Heart left ventricle (tissue), 16 donors: ENCODE measurements at places on chromosomes 4 and X.

DNA sequence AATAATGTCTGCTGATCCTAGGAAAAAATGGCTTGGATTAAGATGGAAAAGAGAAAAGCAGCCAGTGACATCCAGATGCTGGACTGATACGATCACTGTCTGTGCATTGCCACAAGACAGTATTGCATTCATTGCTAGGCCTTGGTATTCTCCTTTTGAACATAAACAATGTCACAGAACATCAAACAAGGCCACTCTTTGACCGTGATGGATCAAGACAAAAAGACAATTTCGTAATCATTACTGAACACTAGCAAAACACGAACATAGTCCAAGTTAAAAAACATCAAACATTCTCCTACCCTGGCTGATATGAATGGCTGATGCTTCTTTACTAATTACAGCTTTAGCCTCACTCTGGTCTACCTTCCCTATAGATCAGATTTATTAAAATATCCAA, 374.1 kb upstream of the CXorf51B start:
- no peak for DNase-seq

DNA sequence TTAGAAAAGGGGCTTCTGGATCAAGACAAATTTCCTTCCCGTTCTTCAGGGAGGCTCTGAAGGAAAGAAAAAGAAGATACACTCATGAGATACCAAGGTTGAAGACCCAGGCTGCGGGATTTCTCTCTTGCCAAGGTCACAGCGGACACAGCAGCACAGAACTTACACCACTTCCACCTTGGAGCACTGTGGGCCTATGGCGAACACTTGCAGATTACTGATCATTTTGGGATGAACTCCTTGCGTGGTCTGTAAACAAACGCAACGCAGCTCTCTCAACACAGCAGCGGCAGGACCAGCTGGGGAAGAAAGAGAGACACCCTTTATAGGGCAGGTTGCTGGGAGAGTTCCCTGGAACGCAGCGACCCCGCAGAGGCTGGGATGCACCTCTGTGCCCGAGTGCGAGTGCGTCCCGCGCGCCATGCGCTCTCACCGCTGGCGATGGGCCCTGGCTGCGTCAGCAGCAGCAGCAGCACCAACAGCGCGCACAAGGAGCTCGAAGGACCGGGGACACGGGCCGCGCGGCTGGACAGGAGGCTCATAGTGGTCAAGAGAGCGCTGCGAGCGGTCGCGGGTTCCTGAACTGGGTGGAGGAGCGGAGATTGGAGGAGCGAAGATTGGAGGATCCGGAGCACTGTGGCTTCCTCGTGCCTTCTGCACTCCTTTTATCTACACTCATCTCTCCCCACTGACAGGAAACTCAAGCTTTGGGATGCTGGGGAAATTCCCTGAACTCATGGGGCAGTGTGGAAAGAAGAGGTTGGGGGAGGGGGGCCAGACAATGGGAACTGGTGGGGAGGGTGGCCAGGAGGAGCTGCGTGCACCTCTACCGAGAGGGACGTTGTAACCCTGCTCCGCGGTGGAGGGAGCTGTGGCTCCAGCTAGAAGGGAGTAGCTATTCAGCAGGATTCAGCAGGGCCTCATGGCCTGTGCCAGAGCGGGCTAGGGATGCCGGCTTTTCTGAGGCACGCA, at the start of gene CXCL5:
TSS of gene CXCL5 (minus strand) at position 638 of the 972 bp plus-strand sequence. CDS start at position 542, 96 bp downstream.
- peak; percentile 67 for DNase-seq

DNA sequence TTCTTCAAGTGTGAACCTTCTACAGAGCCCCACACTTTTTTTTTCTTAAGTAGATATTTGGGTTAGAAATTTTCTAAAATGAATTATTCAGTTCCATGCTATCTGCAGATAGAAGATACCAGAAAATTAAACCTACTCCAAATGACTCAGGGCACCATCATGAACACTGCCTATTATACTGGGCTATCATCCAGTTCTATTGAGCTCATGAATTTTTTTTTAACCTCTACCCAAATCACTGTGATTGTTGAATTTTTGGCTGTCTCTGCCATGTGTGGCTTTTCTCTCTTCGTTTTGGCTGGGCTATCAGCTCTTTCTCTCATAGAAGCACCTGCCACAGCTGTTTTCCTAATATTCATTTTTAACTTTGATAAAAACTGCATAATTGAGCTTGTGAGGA, 31.0 kb upstream of the SLC34A2 start:
- no peak for DNase-seq

- no peak for DNase-seq
These were observed 111.8 kb upstream of the MAP3K15 start for GRCh38 chrX:19627081-19627480.

DNA sequence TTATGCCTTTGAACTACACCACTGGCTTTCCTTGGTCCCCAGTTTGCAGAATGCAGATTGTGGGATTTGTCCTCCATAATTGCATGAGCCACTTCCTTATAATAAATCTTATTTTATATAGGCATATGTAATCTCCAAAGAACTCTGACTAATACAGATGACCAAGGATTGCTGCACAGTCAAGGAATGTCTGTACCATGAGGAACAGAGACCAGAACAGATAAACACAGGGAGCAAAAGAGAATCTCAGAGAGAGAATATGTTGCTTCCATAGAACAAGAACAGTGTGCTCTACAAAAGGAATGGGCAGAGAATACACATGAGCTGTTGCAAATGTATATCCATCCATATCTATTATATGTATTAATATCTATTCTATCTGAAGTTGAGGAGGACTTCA, 111.1 kb downstream of the ADRA2C start:
- no peak for DNase-seq

DNA sequence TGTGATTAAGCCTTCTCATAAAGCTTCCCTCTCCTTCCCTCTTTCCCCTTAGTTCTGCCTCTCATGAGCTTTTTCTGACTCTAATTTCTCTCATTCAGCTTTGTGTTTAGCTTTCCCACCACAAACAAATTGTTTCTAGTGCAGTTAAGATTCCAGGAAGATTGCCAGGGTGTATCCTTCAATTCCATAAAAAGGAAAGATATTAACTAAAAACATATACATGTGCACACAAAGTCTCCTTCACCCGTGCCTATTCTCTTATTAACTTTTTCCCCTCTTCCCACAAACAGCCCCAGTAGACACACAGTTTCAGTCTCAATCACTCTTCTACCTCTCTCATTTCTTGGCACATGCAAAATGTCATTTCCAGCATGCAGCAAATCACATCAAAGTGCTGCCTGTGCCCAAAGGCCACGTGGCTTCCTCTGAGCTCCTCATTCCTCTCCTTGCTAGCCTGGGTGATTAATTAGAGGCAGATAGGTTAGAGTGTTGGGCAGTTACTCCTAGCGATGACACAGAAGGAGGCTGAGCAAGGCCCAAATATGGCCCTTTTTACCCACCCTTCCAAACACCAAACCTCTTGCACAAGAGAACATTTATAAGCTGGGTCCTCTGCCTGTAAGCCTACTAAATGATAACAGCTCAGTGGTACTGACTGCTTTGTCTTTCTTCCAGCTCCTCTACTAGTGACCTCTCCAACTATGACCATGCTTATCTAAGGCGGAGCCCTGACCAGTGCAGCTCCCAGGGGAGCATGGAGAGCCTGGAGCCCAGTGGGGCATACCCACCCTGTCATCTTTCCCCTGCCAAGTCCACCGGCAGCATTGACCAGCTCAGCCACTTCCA, 159.6 kb downstream of the SOWAHB start:
- DNase-seq, result no peak

DNA sequence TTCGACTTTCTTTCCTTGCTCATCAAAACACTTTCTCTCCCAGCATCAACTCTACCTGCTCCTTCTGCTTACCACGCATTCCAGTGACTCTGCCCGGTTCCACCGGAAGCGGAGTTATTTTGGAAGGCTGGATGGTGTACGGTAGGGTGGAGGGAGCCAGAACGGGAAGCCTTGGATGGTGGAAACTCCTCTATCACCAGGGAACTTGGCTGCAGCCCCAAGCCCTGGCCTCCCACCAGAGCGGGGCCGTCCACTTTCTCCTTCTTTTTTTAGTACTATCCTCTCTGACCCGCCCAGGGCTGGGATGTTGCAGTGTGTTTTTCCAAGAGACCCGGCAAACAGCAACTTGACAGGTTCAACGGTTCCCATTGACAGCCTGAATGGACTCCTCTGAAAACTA, 27.6 kb downstream of the ADGRG2 start:
- peak; percentile 21 for DNase-seq

DNA sequence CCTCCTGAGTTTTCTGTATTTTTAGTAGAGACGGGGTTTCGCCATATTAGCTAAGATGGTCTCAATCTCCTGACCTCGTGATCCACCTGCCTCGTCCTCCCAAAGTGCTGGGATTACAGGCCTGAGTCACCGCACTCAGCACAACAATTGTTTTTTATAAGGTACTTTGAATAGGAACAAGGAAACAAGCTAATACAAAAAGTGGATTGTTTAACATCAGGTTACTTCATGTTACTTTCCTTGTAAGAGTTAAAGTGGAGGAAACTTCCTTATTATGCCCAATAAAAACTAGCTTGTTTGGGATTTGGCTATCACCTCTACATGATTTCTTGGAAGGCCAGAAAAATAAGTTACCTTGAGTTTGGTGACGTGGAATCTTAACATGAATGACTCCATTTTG, 698.7 kb downstream of the CCSER1 start:
- no peak for DNase-seq

DNA sequence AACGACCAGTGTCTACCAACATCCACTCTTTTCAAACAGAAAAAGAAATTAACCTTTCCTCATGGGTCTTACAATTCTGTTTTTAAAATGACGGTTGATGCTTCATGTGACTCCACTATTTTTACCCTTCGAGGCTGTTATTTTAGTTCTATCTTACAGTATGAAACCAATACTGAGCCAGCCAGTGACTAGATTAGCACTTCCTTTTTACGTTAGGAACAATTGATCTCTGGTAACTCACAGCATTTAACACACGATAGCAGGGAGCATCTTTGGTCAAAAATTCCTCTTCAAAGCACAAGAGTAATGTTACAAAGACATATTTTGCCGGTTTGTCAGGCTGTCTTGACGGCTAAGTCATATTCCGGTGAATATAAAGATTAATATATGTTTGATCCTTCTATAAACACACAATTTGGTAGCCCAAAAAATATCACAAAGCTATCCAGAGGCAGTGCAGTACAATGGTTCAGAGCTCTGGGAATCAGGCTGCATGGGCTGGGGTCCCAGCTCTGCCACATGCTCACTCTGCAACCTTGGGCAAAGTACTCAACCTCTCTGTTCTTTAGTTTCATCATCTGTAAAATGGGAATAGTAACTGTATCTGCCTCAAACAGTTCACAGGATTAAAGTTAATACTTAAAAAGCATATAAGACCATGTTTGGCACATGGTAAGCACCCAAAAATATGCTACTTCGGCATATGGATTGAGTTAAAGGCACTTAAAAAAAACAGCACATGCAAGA, 62.9 kb upstream of the TXK start:
- DNase-seq, result no peak

GRCh38 chr4:5878359-5878758, 14.5 kb downstream of the CRMP1 start:
- no peak for DNase-seq

DNA sequence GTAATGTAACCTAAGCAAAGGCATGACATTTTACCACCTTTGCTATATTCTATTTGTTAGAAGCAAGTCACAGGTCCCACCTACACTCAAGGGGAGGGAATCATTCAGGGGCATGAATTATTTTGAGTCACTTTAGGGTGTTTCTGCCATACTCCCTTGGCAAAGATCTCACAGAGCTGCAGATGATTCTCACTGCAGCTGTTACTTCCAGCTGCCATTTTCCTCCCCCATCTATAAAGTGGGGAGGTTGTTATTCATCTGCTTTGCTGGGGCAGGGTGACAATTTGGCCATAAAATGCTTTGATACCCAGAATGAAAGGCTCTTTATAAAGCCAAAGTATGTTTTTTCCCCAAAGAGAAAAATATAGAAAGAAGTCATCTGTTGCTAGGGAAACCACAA, 136.5 kb upstream of the SMIM31 start:
- no peak for DNase-seq
